ENCODE measurements at places on chromosomes 3 and 15.

GRCh38 chr15:43241100-43241499 is 20.3 kb upstream of the EPB42 start:
- no peak for DNase-seq

GRCh38 chr3:139455855-139456254 is 20.5 kb downstream of the RBP2 start:
- no peak for DNase-seq

DNA sequence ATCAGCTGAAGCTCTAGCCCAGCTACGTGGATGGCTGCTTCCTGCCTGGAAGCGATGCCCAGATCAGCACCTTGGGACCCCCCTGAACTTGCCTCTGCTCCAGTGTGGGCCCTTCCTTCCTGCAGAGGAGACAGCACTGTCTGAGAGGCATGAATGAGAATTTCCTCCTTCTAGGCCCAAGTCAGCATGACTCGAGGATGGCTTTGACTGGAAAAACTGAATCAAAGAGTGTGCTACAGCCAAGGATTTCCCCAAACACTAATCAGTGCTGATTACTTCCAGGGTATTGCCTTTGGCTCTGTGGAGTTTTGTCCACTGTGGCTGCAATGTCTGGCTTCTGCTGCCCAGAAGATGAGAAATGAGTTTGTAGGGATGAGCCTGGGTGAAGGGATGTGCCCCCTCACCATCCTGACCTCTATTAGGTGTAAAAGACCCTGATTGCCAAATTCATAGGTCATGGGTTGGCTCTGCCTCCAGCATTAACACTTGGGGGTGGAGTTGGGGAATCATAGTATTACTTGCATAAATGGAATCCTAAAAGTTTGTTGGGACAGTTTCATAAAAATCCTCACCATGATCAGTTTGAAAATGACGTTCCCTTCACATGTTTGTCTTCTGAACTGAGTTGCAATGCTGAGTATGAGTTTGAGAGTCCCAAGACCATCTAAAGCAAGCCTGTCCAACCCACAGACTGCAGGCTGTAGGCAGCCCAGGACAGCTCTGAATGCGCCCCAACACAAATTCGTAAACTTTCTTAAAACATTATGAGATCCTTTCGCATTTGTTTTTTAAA is 36.7 kb downstream of the FLNB start:
- DNase-seq = no peak

GRCh38 chr3:43870120-43870519 is 179.4 kb downstream of the ABHD5 start:
- DNase-seq = no peak

- DNase-seq = no peak
Observed at GRCh38 chr15:100115711-100116090, 226.1 kb downstream of the ADAMTS17 start.

GRCh38 chr15:70486451-70487386 is 276.6 kb downstream of the UACA start:
- DNase-seq = peak; percentile 92

DNA sequence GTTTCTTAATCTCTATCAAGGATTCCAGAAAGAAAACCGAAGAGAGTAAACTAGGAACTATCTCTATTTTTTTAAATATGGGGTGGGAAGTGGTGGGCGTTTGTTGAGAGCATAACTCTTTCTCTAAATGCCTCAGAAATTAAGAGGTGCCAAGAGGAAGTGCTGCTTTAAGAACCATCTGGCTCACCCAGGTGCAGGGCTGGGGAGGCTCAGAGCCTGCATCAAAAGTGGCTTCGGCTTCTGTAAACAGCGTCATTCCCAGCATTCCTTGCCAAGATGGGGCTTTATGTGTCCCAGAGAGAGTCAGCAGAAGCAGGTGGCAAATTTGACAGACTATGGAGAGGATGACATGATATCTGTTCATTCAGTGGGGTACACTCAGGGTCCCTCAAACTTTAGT is 123.3 kb upstream of the BFSP2 start:
- no peak for DNase-seq

GRCh38 chr15:67740405-67740804 is 84.9 kb upstream of the SKOR1 start:
- DNase-seq = no peak

GRCh38 chr3:2354702-2355101 is 256.0 kb downstream of the CNTN4 start:
- DNase-seq = no peak

- no peak for DNase-seq
Observed at GRCh38 chr3:184616436-184616835, 54.9 kb downstream of the EPHB3 start.

DNA sequence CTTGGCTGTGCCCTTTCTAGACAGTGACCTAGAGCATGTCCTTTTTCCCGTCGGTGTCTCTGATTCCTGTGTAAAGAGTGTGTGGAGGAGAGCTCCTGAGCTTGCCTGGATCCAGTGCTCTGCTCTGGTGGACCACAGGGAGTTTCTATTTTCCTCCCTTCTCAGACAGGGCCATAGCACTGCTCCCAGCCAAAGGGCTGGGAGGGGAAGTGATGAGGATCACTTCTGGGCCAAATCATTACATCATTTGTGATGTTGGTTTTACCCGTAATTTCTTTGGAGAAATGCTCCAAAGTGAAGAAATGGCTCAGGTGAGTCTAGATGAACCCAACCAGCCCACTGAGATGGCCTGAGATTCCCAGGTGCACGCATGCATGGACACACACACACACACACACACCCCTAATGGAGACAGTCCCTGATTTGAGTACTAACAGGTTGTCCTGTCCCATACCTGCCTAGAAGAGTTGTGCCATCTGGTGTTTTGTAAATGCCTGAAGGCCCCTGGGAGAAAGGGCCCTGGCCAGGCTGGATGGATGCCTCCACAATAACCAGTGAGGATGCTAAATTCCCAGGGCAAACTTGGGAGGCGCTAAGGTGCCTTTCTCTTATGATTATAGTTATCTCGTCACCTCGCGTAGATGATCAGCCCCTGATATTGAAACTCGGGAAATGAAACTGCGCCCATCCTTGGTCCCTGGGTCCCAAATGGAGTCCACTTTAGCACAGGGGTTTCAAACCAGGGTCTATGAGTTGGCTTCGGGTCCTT is 86.9 kb downstream of the ASB7 start:
- no peak for DNase-seq

- DNase-seq = no peak
Observed at GRCh38 chr3:127822041-127822681, at the start of gene MGLL. TSS of gene MGLL (minus strand) at chr3:127822515. CDS start at chr3:127822318, 197 bp downstream.

Data from activated CD4-positive, alpha-beta T cell treated with anti-CD3 and anti-CD28 coated beads, Interleukin-2, amount 50 U/mL, for 16 hours (primary cell).